ENCODE measurements at places on chromosomes 5 and 9.

GRCh38 chr5:93193431-93194347 lies 387.3 kb downstream of the NR2F1-AS1 start:
- DNase-seq, result no peak

GRCh38 chr9:13479096-13479495 lies 199.6 kb upstream of the MPDZ start:
- no peak for DNase-seq

DNA sequence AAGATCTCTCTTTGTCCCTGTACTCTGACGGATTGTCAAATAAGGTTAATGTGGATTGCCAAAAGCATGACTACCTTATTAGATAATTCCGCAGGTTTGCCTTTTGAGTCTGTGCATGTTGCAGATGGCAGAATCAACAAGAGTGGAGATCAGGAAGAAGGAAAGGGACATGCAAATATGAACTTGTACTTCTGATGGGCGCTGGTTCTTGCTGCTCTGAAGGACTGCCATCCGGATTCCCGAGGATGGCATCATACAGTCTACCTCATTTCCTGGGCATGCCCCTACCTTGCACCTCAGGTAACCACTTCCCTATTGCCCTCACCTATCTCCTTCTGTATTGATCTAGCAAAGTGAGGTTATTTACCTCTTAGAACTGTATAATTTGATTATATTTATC lies 504.2 kb downstream of the ACTL7B start:
- DNase-seq, result no peak

- no peak for DNase-seq
These were observed 29.5 kb downstream of the PPARGC1B start for GRCh38 chr5:149759563-149759962.

GRCh38 chr9:125850763-125851162 lies 103.6 kb downstream of the PBX3 start:
- DNase-seq, result no peak

GRCh38 chr5:165940541-165940940 lies 2350.9 kb upstream of the WWC1 start:
- no peak for DNase-seq
